ENCODE measurements at places on chromosomes 12 and 14. TPM values are rescaled to one million over a fixed set of nuclear protein-coding genes. Genes with fewer than 3 reads are reported as not detected.

Gene KRT71
- total RNA-seq, result not detected

Gene OR4M1
- not detected for total RNA-seq

Gene RAB35
- total RNA-seq, result 74.6 TPM

Gene SIX6
- total RNA-seq, result not detected

Gene PLEKHG7
- total RNA-seq, result not detected

Gene SERPINA10
- total RNA-seq, result not detected

Gene GPR137C
- 0.11 TPM for total RNA-seq

Gene YAF2
- 37.7 TPM for total RNA-seq

Gene NXPH4
- 0.20 TPM for total RNA-seq

Gene RNFT2
- 7.4 TPM for total RNA-seq

Gene BHLHE41
- total RNA-seq, result 0.28 TPM

Gene KLHDC1
- 1.2 TPM for total RNA-seq

Gene TAS2R10
- total RNA-seq, result not detected

Gene SALL2
- total RNA-seq, result 1.8 TPM

Gene PMCH
- 0.30 TPM for total RNA-seq

Gene CDKN3
- total RNA-seq, result 9.8 TPM

Gene PAH
- 0.32 TPM for total RNA-seq

Gene RNASE7
- not detected for total RNA-seq

Gene PIANP
- total RNA-seq, result 0.20 TPM

Gene ANKS1B
- total RNA-seq, result 0.56 TPM

Gene FRMD6
- total RNA-seq, result 3.1 TPM

Gene B4GALNT1
- total RNA-seq, result 3.6 TPM

Gene CLEC6A
- total RNA-seq, result not detected

Gene SLC6A13
- not detected for total RNA-seq

Gene ADAMTS20
- total RNA-seq, result not detected

Gene SLC5A8
- total RNA-seq, result not detected

Gene ARHGEF40
- total RNA-seq, result 0.35 TPM

Gene GAPDH
- total RNA-seq, result 4,635 TPM

Gene TMED10
- total RNA-seq, result 195 TPM

Gene LRTM2
- 0.34 TPM for total RNA-seq

Gene CLMN
- 0.71 TPM for total RNA-seq

Gene MAPK1IP1L
- 148 TPM for total RNA-seq

Gene BMP4
- total RNA-seq, result 0.11 TPM

Gene ADGRD1
- not detected for total RNA-seq

Gene ARHGDIB
- 247 TPM for total RNA-seq

Gene PARPBP
- total RNA-seq, result 7.8 TPM

Gene FAR2
- total RNA-seq, result 2.5 TPM

Gene PTGR2
- 2.5 TPM for total RNA-seq

Gene FGF6
- total RNA-seq, result not detected

Gene RHOJ
- not detected for total RNA-seq

Gene KRT2
- not detected for total RNA-seq

Gene IFT43
- 11.6 TPM for total RNA-seq

Gene SMIM41
- not detected for total RNA-seq

Gene METTL17
- 110 TPM for total RNA-seq

Gene B4GALNT3
- 2.9 TPM for total RNA-seq

Gene SEL1L
- total RNA-seq, result 55.7 TPM

Gene ACOT2
- total RNA-seq, result 7.2 TPM

Gene KRT5
- not detected for total RNA-seq

Gene MSI1
- 0.41 TPM for total RNA-seq

Gene AKAP5
- 0.69 TPM for total RNA-seq

Gene UBE3B
- total RNA-seq, result 24.4 TPM

Gene CBLN3
- 3.6 TPM for total RNA-seq

All from activated T-cell treated with anti-CD3 and anti-CD28 coated beads, Interleukin-2, amount 50 U/mL, for 4 hours (primary cell).